ENCODE measurements at places on chromosomes 13 and 19. TPM values are rescaled to one million over a fixed set of nuclear protein-coding genes. Genes with fewer than 3 reads are reported as not detected.

MBD3L1 gene
- total RNA-seq: not detected

ERICH6B gene
- not detected for total RNA-seq

MRPS31 gene
- total RNA-seq: 27.0 TPM

GPR183 gene
- total RNA-seq: not detected

RXFP2 gene
- not detected for total RNA-seq

IGFL1 gene
- total RNA-seq: not detected

CDX2 gene
- total RNA-seq: 0.04 TPM

NEK5 gene
- not detected for total RNA-seq

CYP4F12 gene
- not detected for total RNA-seq

FCAR gene
- total RNA-seq: not detected

ARL11 gene
- total RNA-seq: 0.37 TPM

CBLC gene
- 16.3 TPM for total RNA-seq

ERFL gene
- not detected for total RNA-seq

SYNGR4 gene
- not detected for total RNA-seq

SIAH3 gene
- total RNA-seq: 0.07 TPM

NKPD1 gene
- total RNA-seq: 0.70 TPM

ITGBL1 gene
- not detected for total RNA-seq

IGFL3 gene
- total RNA-seq: not detected

ZNF486 gene
- 8.8 TPM for total RNA-seq

A1BG gene
- 33.8 TPM for total RNA-seq

LGALS14 gene
- total RNA-seq: not detected

CYTH2 gene
- 51.3 TPM for total RNA-seq

CLDN10 gene
- 17.8 TPM for total RNA-seq

KIR3DL2 gene
- not detected for total RNA-seq
